ENCODE measurements at places on chromosomes 2 and 18.
A peak's percentile ranks its signal among the peaks of the same experiment; 100 is the strongest.

DNA sequence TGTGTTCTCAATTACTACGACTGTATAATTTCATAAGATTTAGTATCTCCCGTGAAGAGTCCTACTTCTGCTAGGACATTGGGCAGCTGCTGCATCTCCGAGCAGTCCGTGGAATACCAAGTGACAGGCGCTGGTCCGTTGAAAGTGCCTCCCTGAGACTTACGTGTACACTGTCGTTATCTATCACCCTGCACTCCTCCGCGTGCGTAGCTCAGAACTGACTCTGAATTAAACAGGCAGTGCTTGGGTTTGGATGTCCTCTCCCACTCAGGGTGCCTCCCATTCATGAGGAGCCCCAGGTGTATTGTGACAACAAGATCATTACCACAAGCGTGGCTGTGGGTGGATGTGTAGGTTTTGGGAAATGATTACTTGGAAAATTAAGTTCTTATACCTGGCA, 148.4 kb downstream of the SH3RF3 start:
- DNase-seq = no peak

DNA sequence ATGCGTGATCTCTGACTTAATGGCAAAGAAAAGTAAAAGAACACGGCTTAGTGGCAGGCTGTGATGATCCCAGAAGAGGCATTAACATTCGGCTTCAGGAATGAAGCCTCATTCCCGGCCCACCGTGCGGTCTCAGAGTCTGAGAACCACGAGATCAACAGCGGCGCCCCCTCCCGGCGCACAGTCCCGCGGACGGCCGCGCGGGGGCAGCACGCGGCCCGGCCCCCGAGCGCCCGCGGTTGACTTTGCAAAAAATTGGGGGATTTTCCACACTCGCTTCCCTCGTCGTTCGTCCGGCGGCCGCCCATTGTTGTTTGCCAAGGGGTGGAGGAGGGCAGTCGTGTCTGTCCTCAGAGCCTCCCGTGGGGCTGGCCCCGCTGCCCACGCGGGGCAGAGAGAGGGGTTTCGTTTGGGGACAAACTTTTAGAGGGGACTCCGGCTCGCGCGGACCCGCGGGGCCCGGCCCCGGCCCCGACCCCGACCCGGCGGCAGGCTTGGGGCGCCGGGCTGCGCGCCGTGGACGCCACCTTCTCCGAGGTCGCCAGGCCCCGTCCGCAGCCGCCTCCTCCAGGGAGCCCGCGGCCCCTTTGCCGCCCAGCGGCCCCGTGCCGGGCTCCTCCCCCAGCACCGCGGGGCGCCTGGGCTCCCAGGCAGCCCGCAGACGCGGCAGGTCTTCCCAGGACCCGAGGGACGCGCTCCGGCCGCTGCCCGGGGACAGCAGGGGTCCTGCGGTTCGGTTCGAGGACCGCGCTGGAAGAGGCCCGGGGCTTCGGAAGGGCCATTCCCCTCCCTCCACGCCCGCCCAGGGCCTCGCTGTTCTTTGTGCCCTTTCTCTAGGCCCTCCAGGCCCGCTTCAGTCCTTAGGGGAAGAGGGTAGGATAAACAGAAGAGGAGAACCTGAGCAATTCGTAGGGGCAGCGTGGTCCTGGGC, 3.4 kb upstream of the HS6ST1 start:
- peak; percentile 96 for DNase-seq

DNA sequence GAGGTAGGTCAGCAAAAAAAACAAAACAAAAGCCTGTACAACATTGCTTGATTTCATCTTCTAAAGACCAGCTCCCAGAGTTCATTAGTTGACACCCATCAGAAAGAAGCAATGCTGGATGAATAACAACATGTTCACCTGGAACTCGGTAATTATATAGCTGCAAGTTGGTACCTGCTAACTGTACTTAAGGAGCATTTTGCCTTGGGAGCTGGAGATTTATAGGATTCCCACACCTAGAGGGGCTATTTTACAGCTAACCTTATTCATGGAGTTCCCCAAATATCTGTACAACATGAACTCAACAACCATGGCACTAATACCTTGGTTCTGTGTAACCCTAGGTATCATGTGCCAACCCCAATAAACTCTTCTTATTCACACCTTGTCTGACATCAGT, 281.1 kb upstream of the NCKAP5 start:
- no peak for DNase-seq

DNA sequence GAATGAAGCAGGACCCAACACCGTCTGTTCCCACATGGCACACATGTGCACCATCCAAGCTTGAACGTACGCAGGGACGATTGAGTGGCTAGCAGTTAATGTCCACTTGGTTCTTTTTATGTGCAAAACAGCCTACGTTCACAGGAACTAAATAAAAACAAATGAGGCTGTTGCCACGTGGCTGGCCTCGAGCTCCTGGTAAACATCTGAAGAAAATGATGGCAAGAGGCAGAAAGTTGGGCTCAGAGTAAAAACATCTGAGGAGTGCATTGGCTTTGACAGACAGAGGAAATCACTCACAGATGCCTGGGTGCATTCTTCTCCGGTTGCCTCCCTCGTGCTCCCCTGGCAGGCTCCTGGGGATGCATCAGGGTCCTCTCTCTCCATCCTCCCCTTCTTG, 177.9 kb downstream of the NRP2 start:
- no peak for DNase-seq

GRCh38 chr2:38317725-38318124, 59.3 kb downstream of the ATL2 start:
- DNase-seq = no peak

DNA sequence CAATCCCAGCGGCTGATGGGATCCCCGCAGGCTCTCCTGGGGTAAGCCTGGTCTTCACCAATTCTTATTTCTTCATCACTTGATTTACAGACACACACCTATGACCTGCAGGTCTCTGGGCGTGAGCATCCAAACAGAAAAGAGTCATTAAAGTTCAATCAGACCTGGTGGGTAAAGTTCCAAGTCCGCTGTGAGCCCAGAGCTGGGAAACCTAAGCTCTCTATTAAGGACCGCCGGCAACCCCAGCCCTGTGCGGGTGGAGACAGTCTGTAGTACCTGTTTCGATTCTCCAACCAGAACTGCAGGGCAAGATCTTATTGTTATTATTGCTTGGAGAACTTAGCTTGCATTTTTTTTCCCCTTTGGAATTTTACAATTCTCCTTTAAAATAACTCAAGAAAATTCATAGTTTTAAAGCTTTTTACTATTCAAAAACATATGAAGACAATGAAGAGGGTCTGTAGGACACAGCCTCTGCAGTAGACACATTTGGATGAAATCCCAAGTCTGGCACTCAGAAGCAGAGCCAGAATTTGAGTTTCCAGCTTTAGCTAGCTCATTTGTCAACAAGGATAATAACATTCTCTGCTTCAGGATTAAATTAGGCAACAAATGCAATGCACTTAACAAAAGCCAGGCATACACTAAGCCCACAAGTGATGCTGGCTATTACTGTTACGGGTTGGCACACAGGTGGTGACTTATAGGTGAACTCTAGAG, 376.4 kb downstream of the INSIG2 start:
- DNase-seq = no peak

DNA sequence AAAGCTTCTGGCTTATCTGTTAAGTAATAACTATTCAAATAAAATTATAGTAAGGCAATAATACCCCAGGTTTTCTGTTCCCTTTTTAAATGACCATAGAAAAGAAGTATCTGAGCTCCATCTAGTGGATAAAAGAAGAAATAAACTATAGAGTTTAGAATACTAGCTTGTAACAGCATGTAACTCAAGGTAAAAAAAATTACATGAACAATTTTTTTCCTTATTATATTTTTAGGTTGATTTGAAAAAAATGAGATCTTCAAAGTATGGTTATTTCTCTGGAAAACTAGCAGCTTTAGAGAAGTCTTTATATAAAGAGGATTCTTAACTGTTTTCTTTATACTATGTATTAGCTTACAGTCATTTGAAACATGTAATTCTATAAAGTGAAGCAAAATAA, 58.1 kb downstream of the NCKAP1 start:
- peak; percentile 19 for DNase-seq

DNA sequence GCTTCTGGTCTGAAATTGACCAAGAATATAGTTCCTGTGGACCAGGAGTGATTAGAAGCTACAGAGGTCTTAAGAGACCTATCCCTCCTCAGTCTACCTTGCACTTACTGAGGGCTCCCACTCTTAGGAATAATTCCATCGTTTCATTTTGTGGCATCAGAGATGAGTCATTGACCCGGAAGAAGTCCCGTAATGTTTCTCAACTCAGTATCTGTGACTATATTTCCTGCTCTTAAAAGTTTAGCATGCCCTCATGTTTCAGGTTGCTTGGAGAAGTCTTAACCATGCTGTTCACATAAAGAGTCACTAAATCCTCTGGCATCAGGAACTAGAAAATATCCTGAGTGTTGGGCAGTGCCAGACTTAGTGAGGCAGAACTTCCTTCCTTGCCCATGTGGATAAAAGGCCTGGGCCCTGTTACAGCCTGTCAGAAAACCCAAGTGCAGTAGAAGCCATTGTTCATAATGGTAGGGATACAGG, at the start of gene IL36A:
TSS of gene IL36A (plus strand) at position 430 of the 480 bp plus-strand sequence. CDS start 413 bp downstream, outside the sequence.
- no peak for DNase-seq

DNA sequence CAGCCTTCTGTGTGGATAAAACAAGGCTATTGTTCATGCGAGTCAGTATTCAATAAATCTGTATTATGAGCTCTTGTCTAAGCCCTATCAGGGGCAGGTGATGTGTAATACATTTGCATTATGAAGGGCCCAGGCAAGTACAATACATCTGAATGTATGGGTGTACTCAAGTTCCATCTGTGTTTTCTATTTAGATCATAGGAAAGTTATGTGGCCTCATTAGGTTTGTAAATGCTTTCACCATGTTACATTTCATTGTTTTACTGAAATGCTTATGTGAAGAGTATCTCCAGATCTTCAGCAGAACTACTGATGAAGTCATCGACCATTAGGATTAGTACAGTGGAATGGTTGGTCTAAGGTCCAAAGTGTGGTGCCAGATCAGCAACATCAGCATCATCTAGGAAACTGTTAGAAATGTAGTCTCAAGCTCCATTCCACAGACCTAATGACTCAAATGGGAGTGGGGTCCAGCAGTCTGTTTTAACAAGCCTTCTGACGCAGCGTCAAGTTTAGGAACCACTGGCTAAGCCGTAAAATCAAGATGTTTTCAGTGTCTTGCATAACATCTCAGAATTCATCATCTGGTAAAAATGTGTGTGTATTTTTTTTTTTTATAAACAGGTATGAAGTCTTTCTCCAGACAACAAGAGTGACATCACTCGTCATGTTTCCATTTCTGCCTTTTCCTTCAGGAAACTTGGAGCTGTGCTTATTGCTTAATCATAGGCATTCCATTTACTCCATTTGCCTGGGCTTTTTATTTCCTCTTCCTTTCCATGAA, 80.5 kb downstream of the LYPD6 start:
- DNase-seq = no peak

DNA sequence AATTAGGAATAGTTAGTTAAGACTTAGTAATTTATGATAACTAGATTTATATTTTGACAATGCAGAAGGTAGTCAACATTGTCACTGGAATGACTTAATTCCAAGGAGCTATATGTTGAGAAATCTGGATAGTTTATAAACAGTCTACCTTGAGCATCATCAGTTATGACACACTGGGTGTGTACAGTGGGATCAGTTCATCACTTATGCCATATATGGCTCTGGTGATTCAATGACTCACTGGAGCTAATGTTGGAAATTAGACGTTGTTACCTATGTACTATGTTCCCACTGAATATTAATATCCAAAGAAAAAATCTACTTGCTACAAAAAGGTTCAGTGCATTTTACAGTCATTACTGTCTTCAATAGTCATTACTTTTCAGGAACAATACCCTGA, 34.0 kb upstream of the ITPRID2 start:
- no peak for DNase-seq

DNA sequence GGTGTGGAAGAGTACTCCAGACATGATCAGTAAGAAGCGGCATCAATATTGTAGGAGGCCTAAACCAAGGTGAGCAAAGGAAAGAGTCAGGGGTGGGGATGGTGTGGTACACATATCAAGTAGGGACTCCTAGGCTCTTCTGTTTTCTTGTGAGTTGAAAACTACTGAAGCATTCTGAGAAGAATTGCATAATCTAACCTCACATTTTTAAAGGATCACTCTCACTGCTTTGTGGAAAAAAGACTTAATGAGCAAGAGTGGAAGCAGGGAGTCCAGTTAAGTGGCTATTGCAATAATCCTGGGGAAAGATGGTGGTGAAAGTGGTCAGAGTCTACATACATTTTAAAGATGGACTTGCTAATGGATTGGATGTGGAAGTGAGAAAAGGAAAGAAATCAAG, 899.5 kb upstream of the FAM98A start:
- no peak for DNase-seq

Data from hepatic stellate cell (primary cell).